ENCODE measurements at places on chromosomes 12 and 14.

DNA sequence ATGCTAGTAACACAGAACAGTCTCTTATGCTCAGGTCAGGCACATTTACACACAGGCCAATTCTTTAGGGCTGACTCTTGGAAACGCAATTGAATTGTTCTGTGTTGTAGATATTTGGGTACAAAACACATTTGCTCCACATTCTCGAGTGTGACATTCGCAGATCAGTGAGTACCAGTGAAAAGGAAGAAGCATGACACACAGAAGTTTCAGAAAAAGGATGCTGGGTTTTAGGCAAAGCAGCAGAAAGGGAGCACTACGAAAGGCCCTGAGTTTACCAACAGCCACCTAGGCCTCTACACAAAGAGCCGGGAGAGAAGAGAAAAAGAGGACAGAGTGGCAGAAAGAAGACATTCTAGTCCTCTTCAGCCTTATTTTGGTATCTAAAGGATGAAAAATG lies 254.4 kb upstream of the BTG1 start:
- DNase-seq, result no peak

DNA sequence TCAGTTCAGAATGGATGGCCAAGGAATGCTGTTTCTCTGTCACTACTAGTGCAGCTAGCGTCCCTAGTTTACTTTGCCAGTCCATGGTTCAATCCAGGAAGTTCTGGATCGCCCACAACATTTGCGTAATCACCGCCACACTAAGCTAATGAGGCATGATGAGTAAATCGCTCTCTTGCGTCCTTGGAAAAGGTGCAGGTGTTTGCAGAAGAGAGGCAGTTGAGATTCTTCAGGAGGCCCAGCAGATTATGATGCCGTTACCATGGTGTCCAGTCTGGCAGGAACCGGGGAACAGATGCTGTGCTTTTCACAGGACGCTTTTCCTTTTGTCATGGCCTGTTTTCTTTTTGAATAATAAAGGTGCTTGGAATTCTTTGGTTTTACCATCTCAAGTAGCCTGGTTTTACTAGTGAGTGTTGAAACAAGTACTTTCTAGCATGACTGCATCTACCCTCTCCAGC lies 9.0 kb downstream of the TPH2 start:
- DNase-seq, result no peak

DNA sequence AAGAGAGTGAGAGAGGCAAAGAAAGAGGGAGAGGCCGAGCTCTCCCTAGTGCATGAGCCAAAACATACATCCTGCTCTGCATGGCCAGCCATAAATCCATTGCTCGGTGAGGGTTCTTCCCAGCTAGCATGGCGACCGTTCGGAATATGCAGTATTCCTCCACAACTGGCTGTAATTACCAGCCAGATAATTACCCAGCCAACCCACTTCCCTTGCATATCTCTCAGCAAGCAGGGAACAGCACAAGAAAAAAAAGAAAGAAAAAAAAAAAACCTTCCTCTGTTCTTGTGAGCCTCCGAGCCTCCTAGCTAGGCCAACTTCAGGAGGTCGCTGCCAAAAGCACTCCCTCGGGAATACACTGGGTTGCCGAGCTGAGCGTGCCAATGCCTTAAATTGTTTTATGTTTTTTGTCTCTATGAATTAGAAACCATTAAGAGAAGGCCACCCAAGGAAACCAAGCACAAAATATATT lies 567.9 kb downstream of the MED13L start:
- DNase-seq, result no peak

GRCh38 chr14:89807151-89807550 lies 147.4 kb downstream of the EFCAB11 start:
- no peak for DNase-seq

GRCh38 chr14:26484562-26484961 lies 113.3 kb downstream of the NOVA1 start:
- DNase-seq, result no peak

DNA sequence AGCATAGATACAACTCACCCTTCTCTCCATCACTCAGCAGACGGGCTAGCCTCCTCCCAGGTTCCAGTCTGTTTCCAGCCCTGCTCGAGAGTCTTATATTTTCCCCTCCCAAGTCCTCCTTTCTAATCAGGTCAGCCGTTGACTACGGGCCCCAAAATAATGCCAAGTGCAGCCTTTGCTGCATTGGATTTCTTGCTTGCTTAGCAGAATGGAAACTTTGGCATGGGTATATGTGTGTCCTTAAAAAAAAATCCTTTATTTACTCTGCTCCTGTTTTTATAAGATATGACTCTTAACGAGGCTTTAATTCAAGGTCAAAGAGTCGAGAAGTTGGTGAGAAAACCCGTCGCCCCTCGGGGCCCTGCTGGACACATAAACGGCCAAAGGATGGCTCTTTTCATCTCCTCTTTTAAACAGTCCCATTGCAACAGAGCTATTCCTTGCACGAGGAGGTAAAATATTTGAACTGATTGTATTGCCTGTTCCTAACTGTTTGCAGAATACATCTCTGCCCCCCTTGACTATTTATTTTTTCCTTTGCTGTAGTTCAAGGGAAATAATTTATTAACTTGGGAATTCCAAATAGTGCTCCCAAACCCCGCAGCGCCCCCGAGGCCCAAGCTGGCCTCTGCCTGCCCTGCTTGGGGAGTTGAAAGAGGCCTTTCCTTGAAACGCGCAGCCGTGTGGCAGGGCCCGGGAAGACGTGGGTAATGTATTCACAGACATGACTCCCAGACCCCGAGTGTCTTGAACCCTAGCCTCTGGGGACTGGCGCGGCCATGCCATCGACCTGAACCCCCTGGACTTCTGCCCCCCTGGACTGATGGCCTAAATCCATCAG lies 156.5 kb upstream of the MYL2 start:
- no peak for DNase-seq

DNA sequence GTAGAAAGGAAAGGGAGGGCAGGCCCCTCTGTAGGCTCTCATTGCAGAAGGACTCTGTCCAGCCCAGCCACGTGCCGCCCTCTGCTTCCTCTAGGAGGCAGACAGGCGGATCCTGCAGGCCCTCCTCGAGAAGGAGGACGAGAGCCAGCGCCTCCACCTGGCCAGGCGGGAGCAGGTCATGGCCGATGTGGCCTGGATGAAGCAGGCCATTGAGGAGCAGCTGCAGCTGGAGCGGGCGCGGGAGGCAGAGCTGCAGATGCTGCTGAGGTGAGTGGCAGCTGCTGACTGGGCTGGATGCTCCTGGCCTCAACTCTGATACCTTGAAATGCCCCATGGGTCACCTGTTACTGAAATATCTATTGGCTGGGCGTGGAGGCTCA lies 10.9 kb downstream of the TCHP start:
- DNase-seq, result peak; percentile 46

DNA sequence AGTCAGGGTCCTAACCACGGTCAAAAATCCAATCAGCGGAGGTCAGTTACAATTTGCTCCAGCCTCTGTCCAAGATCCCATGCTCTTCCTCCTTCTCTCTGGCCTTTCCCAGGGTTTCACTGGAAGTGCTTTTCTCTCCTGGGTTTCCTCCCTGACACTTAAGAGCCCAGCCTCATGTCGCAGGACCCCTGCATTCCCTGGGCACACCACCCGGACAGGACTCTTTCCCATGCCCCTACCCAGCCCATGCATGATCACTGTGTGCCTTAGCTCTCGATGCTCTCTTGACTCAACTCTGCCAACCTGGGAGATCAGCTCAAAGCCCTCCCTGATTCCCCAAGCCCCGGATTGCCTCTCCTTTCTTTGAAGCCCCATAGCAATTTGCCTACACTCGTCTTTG lies 15.5 kb upstream of the TAC3 start:
- DNase-seq, result no peak

- no peak for DNase-seq
Observed at GRCh38 chr14:39264057-39264456, 30.3 kb downstream of the MIA2 start.

DNA sequence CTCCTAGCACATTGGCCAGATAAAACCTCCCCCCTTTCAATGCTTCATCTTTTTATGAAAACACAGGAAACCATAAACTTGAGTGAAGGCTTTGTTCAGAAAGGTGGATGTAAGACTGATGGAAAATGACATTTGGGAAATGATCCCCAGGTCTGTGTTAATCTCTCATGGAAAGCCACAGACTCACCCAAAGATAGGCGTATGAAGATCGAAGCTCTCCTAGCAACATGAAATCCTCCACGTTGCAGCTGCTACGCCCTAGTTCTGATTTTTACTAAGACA lies 63.4 kb upstream of the PTGR2 start:
- DNase-seq, result no peak

DNA sequence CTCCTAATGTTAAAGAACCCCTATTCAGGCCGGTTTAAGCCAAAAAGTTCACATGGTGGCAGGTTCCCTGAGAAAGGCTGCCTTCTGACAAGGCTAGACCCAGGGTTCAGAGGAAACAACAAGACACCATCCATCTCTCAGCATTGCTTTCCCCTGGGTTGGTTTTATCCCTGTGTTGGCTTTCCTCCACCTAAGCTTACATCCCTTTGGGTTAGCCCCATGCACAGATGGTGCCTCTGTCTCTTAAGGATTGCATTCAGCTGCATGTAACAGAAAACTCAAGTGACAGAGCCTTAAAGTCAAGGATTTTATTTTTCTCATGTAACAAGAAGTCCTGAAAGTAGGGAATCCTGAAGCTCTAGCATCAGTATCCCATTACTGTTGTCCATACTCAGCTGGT lies 42.8 kb upstream of the RIN3 start:
- no peak for DNase-seq

GRCh38 chr12:123886931-123887582 lies 85.6 kb downstream of the CCDC92 start:
- no peak for DNase-seq

DNA sequence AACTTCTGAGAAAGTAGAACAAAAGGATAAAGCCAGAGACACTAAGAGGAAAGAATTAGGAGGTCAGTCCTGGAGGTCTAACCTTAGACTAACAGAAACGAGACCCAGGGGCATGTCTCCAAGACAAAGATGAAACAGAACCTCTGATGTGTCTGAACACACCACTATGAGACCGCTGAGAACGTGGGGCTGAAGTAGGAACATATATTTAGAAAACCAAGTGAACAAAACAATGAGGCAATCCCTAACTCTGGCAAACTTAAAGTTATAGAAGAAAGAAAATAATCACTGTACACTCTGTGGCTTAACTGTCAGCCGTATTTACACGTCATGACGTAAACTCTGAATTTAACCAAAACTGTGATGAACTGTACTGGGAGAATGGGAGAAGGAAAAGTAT lies 17.9 kb downstream of the KCTD10 start:
- no peak for DNase-seq

DNA sequence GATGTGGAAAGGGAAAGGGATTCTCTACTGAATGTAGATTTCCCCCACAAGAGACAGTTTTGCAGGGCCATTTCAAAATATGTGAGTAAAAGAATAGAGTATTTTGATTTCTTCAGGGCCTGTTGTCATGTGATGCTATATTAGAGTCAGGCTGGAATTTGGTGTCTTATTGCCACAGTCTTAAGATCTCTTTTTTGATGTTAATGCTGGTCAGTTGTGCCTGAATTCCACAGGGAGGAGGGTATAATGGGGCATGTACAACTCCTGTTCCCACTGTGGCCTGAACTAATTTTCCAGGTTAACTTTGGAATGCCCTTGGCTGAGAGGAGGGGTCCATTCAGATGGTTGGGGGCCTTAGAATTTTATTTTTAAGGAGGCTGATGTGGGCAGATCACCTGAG lies 111.0 kb upstream of the MAX start:
- no peak for DNase-seq

GRCh38 chr12:106094304-106094703 lies 44.5 kb downstream of the NUAK1 start:
- DNase-seq, result no peak

DNA sequence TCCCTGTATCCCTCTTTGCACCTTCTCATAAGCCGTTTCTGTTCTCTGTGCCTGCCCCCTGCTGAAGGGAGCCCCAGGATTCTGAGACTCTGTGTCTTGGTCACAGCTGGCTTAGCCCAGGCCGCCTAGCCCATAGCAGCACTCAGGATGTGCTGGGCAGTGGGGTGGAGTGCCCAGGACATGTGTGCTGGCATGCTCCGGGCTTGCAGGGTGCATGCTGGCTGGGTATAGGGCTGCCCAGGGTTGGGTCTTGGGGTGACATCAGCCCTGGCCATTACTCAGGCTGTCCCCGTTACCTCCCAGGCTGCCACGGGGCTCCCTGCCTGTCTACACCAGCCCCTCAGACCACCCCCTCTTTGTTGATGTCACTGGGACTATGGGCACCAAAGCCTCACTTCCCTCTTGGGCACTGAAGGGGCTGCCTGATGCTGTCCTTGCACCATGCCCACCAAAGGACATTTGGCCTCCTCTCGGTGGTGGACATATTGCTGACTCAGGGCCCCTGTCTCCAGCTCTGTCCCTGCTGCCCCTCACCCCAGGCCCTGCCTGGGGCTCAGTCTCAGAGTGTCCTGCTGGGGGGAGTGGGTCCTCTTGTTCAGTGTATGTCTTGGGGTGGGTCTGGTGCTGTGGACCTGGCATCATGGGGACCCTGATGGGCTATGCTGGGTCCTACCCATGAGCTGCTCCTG lies 2.4 kb downstream of the CEP170B start:
- no peak for DNase-seq

DNA sequence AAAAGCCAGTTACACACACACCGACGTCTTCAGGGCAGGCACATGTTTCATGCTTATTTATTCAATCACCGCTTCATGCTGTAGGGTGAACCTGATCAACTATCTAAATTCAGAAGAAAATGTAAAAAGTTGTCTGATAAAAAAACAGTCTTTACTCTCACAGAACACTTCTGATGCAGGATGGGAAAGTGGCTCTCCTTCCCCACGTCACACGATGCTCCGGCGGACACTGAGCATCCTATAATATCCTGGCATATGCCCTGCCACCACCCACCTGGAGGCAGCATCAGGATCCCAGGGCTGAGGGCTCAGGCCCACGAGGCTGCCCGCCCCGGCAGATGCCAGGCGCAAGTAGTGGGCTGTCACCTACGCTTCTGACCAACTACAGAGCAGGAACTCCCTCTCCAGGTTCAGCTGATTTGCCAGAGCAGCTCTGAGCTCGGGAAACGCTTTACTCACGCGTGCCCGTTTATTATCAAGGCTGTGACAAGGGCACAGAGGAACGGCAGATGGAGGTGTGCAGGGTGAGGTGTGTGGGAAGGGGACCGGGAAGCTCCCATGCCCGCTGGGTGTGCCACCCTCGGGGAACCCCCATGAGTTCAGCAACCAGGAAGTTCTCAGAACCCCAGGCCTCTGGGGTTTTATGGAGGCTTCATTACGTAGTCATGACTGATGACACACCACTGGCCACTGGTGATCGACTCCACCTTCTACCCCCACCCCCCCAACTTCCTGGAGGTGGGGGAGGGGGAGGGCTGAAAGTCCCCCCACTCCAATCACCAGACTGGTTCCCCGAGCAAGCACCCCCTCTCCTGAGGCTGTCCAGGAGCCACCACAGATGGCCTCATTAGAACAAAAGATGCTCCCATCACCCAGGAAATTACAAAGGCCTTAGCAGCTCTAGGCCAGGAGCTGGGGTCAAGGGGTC lies 32.1 kb downstream of the SLC15A4 start:
- no peak for DNase-seq

- no peak for DNase-seq
Observed at GRCh38 chr12:5715021-5715420, 230.0 kb downstream of the ANO2 start.

- peak; percentile 32 for DNase-seq
Observed at GRCh38 chr12:121295746-121296617, 527 bp downstream of the CAMKK2 start.
